A549 treated with CORT108297 at 1 μM for 4 hours (cell line): ENCODE measurements at places on chromosomes 2 and 18. TPM values are rescaled to one million over a fixed set of nuclear protein-coding genes. Genes with fewer than 3 reads are reported as not detected.

Gene EIF4E2
- total RNA-seq: 83.6 to 240 TPM (median 88.2 TPM) in 5 replicates

Gene DUSP2
- total RNA-seq: 0.22 to 0.56 TPM (median 0.44 TPM) in 5 replicates

Gene CDKL4
- 0.15 TPM in 1 of 5 replicates, not detected in the others for total RNA-seq

Gene MAP2
- 0.36 to 0.82 TPM (median 0.47 TPM) in 5 replicates for total RNA-seq

Gene POTEJ
- not detected in 5 replicates for total RNA-seq

Gene CAVIN2
- 13.6 to 23.4 TPM (median 21.6 TPM) in 5 replicates for total RNA-seq

Gene IL37
- not detected in 5 replicates for total RNA-seq

Gene ZNF407
- total RNA-seq: 2.4 to 2.8 TPM (median 2.8 TPM) in 5 replicates

Gene SCN1A
- total RNA-seq: not detected in 5 replicates

Gene ADAM23
- 8.5 to 9.9 TPM (median 9.6 TPM) in 5 replicates for total RNA-seq

Gene LRP1B
- not detected in 5 replicates for total RNA-seq

Gene DPYSL5
- 3.8 to 6.8 TPM (median 5.0 TPM) in 5 replicates for total RNA-seq

Gene DCDC2C
- 0.22 to 0.55 TPM (median 0.52 TPM) in 5 replicates for total RNA-seq

Gene ANKRD53
- 0.05 to 0.11 TPM in 2 of 5 replicates, not detected in the others for total RNA-seq

Gene UGT1A7
- total RNA-seq: 3.9 to 6.3 TPM (median 4.3 TPM) in 5 replicates

Gene TEKT4
- total RNA-seq: not detected in 5 replicates

Gene MBOAT2
- 25.9 to 38.6 TPM (median 31.9 TPM) in 5 replicates for total RNA-seq

Gene SAG
- total RNA-seq: not detected in 5 replicates

Gene CRACDL
- total RNA-seq: 0.97 to 2.0 TPM (median 1.4 TPM) in 5 replicates

Gene DCC
- not detected in 5 replicates for total RNA-seq

Gene SERPINB7
- total RNA-seq: 1.5 to 2.7 TPM (median 2.3 TPM) in 5 replicates

Gene PAX3
- total RNA-seq: not detected in 5 replicates

Gene PLB1
- total RNA-seq: 1.1 to 2.0 TPM (median 1.8 TPM) in 5 replicates

Gene CD8B2
- not detected in 5 replicates for total RNA-seq

Gene IGFBP2
- 59.8 to 88.9 TPM (median 83.2 TPM) in 5 replicates for total RNA-seq

Gene HTRA2
- 34.7 to 45.7 TPM (median 41.8 TPM) in 5 replicates for total RNA-seq

Gene FBLN7
- 0.49 to 0.74 TPM (median 0.66 TPM) in 5 replicates for total RNA-seq

Gene CPO
- 0.09 to 0.15 TPM (median 0.12 TPM) in 3 of 5 replicates, not detected in the others for total RNA-seq

Gene RAPGEF4
- 0.14 to 0.54 TPM (median 0.20 TPM) in 5 replicates for total RNA-seq

Gene AQP12B
- total RNA-seq: not detected in 5 replicates

Gene ACMSD
- total RNA-seq: not detected in 5 replicates

Gene TRMT61B
- 14.5 to 22.3 TPM (median 16.9 TPM) in 5 replicates for total RNA-seq

Gene RNF152
- 0.02 to 0.06 TPM (median 0.04 TPM) in 4 of 5 replicates, not detected in the other for total RNA-seq

Gene CHST9
- 0.02 TPM in 1 of 5 replicates, not detected in the others for total RNA-seq

Gene CDH2
- 32.4 to 51.1 TPM (median 40.7 TPM) in 5 replicates for total RNA-seq

Gene MAPK4
- 0.08 to 0.11 TPM (median 0.09 TPM) in 5 replicates for total RNA-seq

Gene M1AP
- total RNA-seq: not detected in 5 replicates

Gene TBC1D8
- 51.4 to 78.5 TPM (median 73.8 TPM) in 5 replicates for total RNA-seq

Gene GPAT2
- not detected in 5 replicates for total RNA-seq

Gene FAM124B
- total RNA-seq: not detected in 5 replicates
